ENCODE measurements at places on chromosomes 7 and 10.

DNA sequence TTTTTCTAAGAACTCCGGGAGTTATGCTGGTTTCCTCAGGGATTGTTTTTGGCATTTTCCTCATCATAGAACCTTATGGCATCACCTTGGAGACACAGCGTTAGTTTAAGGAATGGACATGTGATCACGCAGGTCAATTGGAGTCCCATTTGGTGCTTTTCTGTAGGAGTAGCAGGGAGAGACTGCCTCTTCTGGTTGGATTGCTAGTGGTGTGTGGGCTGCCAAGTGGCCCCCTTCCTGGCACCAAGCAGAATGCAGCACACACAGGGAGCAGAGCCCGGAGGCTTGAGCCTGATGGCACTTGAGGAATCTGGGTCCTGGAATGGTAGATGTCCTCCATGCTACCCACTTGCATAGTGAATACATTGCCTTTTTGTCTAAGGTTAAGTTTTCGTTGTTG is 57.9 kb downstream of the SDK1 start:
- no peak for ATAC-seq

- no peak for ATAC-seq
Measured at GRCh38 chr7:80783186-80783677, 135.6 kb downstream of the SEMA3C start.

DNA sequence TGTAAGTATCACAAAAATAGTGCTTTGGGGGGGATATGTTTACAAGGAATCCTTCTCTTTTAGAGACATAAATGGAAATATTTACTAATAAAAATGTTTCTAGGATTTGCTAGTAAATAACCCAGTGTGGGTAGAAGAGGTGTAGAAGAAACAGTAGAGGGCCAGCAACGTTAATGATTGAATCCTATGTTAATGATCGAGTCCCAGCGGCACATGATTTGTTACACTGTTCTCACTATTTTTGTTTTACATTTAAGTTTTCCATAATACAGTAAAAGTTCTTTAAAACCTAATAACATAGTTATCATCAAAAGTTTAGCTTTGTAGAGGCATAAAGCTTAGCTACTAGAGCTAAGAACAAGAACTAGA is 66.0 kb downstream of the UBE2H start:
- no peak for ATAC-seq

DNA sequence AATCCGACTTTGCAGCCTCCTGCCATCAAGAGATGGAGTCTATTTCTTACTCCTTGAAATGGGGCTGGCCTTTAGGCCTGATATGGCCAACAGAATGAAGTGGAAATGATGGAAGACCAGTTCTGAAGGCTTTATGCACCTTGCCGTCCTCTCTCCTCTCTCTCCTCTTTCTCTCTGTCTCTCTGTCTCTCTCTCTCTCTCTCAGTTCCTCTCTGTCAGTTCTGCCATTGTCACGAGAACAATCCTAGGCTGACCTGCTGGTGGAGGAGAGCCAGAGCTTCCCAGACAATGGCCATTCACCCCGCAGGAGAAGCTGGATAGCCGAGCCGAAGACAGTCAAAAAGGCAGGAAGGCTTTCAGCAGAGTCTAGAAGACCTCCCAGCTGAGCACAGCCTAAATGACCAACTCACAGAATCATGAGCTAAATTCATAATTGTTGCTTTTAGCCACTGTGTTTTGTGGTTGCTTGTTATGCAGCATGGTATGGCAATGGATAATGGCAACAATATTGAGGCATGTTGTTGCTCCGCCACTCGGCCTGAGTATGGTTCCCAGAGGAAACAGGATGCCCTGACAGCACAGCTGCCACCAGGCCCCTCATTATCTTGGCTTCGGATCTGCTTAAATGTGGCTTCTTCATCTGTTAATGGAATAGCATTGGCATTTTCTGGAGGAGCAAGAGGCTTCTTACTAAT is 35.5 kb downstream of the FRMPD2 start:
- ATAC-seq, result no peak

GRCh38 chr7:47685712-47686376 is 103.9 kb upstream of the TNS3 start:
- no peak for ATAC-seq

- no peak for ATAC-seq
Measured at GRCh38 chr7:17934612-17935240, 5.6 kb downstream of the SNX13 start.

- no peak for ATAC-seq
Measured at GRCh38 chr10:116905845-116906210, 56.5 kb downstream of the ENO4 start.

GRCh38 chr7:786472-787255 is 45.6 kb upstream of the SUN1 start:
- peak; percentile 95 for ATAC-seq

- ATAC-seq, result no peak
Measured at GRCh38 chr7:19061331-19061730, 56.1 kb downstream of the TWIST1 start.

Measured in SK-N-SH treated with all-trans-retinoic acid at 6 μM for 48 hours (cell line).